ENCODE measurements at places on chromosomes 7 and 10. TPM values are rescaled to one million over a fixed set of nuclear protein-coding genes. Genes with fewer than 3 reads are reported as not detected.

DNA sequence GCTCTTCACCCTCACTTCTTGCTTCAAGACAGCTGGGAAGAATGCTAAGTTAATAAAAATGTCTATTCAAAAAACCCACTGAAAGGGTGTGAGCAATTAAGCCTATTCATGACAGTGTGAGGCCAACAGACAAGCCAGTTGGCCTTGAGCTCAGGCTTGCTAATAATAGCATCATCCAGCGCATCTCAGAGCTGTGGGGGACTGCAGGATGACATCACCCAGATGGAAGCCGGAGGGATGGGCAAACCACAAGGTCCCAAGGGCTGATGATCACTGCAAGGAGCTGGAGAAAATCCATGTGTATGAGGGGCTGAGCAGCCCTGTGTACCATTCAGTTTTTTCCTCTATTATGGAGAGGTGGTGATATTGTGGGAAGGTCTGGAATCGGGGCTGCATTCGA lies 770.4 kb downstream of the TNS3 start:
- H3K27me3 ChIP-seq = no peaks in the 10 kb centered on the region
- H3K4me3 ChIP-seq = peak overlapping the region; percentile 27
- peaks cover 41% of the 10 kb centered on the region for H3K4me1 ChIP-seq
- peak overlapping the region; percentile 85 for H3K27ac ChIP-seq

HOXA5 gene
- 1.3 TPM for polyA plus RNA-seq

DNA sequence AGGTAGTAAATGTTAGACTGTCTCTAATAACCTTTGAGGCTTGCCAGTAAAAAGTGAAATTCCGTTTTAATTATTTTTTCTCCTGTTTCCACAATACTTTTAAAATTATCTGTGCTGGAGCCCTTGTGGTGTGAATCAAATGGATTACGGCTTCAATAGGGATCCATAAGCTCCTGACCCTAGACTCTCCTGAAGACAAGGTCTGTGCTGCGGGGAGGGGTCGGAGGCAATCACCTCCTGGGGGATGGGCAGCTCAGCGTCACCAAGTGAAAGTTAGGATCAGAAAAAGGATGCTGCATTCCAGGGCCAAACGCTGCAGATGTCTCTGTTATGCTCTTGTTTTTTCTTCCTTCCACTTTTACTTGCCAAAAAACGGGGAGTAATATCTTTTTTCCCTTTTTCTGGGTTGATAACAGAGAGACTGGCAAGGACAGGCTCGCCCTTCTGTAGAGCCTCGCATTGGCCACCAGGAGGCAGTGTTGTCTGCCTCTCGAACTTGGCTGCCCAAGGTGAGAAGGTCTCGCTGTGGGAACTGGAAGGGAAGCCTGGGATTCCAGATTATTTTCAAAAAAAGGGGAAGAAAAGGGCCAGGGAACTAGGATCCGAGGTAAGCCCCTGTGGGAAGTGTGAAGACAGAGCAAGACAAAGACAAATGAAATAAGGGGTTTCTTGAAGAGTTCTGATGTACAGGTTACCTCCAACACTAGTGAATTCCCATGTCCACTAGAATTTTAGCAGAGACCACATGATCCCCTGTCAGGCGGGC lies 621.9 kb downstream of the ACTR3B start:
- no peaks in the 10 kb centered on the region for H3K36me3 ChIP-seq
- no peak overlapping the region for H3K4me3 ChIP-seq
- no peak overlapping the region for H3K27ac ChIP-seq
- peak; percentile 3 for DNase-seq

- DNase-seq = no peak
- no peak overlapping the region for H3K27ac ChIP-seq
- H3K4me3 ChIP-seq = no peak overlapping the region
- no peaks in the 10 kb centered on the region for H3K27me3 ChIP-seq
These were observed 14.5 kb upstream of the VCL start for GRCh38 chr10:73983096-73984047.

TAS2R4 gene
- 0.13 TPM for polyA plus RNA-seq

GRCh38 chr10:58746474-58747185 lies 234.0 kb downstream of the BICC1 start:
- H3K36me3 ChIP-seq = no peaks in the 10 kb centered on the region
- no peak for DNase-seq
- peaks cover 16% of the 10 kb centered on the region for H3K4me1 ChIP-seq
- no peaks in the 10 kb centered on the region for H3K27me3 ChIP-seq
- no peak overlapping the region for H3K4me3 ChIP-seq

DNA sequence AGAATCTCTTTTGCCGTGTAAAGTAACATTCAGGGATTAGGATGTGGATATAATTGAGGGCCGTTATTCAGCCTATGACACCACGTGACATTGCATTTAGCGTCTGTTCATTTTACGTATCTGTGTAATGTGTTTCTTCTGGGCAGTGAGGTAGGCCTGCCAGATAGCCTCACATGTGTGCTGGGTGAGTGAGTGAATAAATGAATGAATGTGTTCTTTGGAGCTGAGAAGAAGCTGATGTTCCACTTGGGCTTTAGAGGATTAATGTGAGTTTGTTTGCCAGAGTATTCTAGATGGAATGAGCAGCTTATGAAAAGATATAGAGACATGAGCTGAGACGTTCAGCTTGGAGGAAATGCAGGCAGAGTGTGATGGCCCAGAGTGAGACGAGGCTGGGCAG lies 55.0 kb downstream of the MINDY4 start:
- no peaks in the 10 kb centered on the region for H3K4me1 ChIP-seq
- no peak for DNase-seq
- no peaks in the 10 kb centered on the region for H3K36me3 ChIP-seq
- H3K27me3 ChIP-seq = no peaks in the 10 kb centered on the region

DNA sequence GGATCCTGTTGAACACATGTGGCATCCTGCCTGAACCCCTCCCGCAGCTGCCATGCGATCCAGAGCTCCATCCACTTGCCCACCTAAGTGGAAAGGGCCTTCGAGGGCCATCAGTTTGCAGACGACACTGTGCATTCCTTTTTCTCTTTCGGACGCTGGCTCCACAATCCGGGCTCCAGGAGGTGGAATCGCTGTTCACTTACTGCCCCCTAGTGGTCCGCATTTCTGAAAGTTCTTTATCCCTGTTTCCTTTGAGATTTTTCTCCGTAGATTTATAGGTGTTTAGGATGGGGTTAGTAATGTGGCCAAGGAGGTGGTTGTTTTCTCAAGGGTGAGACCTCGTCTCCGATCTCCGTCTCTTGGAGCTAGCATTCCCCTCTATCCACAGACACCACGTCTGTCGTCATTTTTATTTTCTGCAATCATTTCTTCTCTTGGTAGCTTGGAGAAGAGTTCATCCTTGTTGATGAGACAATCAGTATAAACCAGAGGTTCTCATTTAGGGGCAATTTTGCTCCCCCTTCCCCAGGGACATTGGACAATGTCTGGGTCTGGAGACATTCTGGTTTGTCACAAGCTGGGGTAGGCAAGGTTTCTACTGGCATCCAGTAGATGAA lies 204.6 kb downstream of the ARHGAP21 start:
- no peak overlapping the region for H3K27ac ChIP-seq
- 0 out of 2 replicates have a peak overlapping the region, but pooled peaks have one; percentile 20 for H3K4me3 ChIP-seq
- H3K27me3 ChIP-seq = no peaks in the 10 kb centered on the region
- H3K36me3 ChIP-seq = no peaks in the 10 kb centered on the region
- peak; percentile 79 for DNase-seq

DNA sequence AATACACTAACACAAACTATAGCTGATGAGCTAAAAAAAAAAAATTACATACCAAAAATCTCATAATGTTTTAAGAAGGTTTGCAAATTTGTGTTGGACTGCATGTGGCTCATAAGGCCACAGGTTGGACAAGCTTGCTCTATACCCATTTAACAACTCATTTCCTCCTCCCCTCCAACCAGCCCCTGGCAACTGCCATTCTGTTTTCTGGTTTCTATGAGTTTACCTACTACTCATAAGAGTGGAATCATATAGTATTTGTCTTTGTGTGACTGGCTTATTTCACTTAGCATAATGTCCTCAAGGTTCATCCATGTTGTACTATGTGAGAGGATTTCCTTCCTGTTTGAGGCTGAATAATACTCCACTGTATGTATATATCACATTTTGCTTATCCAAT lies 100.4 kb upstream of the ARHGAP21 start:
- no peak overlapping the region for H3K27ac ChIP-seq
- peaks cover 32% of the 10 kb centered on the region for H3K4me1 ChIP-seq
- DNase-seq = peak; percentile 4
- no peak overlapping the region for H3K4me3 ChIP-seq
- H3K27me3 ChIP-seq = no peaks in the 10 kb centered on the region

COA1 gene
- 59.5 TPM for polyA plus RNA-seq

GRCh38 chr10:35466170-35466569 lies 129.9 kb downstream of the CCNY start:
- no peak overlapping the region for H3K4me3 ChIP-seq
- DNase-seq = no peak
- no peaks in the 10 kb centered on the region for H3K36me3 ChIP-seq
- H3K27ac ChIP-seq = no peak overlapping the region

DNA sequence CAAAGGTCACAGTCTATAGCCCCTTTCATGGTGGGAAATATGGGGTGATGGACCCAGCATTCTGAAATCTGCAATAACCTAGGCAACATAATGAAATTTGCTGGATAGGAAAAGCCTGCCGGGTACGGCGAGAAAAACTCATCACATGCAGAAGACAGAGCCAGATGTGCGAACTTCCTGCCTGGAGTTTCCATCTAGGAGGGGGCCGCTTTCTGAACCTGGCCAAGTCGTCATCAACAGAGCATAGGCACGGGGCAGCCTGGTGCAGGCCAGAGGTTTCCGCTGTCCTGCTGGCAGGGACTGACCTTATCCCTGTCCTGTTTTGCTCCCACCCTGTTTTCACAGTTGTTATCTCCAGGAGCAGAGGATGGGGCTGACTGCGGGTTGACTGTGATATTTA lies 27.4 kb downstream of the CCDC3 start:
- H3K4me3 ChIP-seq = no peak overlapping the region
- no peak for DNase-seq
- H3K27ac ChIP-seq = no peak overlapping the region
- no peaks in the 10 kb centered on the region for H3K27me3 ChIP-seq
- no peaks in the 10 kb centered on the region for H3K4me1 ChIP-seq

DNA sequence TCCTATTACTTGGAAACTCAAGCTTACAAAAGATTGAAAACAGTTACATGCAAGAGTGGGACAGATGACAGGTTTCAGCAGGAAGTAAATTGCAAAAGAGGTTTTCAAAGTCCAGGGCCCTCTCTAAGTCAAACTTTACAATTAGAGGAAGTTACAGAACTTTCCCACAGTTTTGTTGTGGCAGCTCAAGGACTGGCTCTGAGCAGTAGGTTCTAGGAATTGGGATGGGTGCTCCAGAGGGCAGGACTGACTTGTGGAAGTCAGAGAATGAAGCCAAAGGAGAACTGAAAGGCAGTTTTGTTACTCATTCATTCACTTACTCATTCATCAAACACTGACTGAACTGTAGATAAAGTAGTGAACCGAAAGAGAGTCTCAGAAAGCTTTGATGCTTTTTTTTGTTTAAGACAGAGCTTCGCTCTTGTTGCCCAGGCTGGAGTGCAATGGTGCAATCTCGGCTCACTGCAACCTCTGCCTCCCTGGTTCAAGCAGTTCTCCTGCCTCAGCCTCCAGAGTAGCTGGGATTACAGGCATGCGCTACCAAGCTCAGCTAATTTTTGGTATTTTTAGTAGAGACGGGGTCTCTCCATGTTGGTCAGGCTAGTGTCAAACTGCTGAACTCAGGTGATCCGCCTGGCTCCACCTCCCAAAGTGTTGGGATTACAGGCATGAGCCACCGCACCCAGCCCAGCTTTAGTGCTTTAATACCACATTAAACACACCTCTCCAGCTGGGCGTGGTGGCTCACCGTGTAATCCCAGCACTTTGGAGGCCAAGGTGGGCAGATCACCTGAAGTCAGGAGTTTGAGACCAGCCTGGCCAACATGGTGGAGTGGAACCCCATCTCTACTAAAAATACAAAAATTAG lies 66.8 kb upstream of the CCNJ start:
- DNase-seq = no peak
- H3K4me1 ChIP-seq = no peaks in the 10 kb centered on the region
- no peak overlapping the region for H3K27ac ChIP-seq

GRCh38 chr10:132514821-132515520 lies 22.6 kb upstream of the INPP5A start:
- H3K27me3 ChIP-seq = no peaks in the 10 kb centered on the region
- no peak overlapping the region for H3K27ac ChIP-seq
- no peaks in the 10 kb centered on the region for H3K36me3 ChIP-seq
